ENCODE measurements at places on chromosomes 4 and X.

- DNase-seq = no peak
These were observed 895 bp downstream of the AFP start for GRCh38 chr4:73436674-73437557.

- DNase-seq = no peak
These were observed 669 bp downstream of the TMEM150C start for GRCh38 chr4:82560853-82561785.

DNA sequence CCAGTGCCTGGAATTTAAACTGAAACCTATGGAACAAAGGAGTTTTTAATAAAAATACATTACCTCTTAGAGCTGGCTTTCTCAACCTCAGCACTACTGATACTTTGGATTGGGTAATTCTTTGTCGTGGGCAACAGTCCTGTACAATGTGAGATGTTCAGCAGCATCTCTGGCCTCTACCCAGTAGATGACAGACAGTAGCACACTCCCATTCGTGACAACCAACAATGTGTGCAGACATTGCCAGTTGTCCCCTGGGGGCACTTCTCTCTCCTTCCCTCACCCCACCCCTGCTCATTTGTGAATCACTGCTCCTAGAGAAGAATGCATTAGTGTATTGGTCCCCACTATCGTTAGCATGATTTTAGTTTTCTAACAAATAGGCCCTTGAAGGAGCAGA, 16.2 kb downstream of the GPAT3 start:
- no peak for DNase-seq

DNA sequence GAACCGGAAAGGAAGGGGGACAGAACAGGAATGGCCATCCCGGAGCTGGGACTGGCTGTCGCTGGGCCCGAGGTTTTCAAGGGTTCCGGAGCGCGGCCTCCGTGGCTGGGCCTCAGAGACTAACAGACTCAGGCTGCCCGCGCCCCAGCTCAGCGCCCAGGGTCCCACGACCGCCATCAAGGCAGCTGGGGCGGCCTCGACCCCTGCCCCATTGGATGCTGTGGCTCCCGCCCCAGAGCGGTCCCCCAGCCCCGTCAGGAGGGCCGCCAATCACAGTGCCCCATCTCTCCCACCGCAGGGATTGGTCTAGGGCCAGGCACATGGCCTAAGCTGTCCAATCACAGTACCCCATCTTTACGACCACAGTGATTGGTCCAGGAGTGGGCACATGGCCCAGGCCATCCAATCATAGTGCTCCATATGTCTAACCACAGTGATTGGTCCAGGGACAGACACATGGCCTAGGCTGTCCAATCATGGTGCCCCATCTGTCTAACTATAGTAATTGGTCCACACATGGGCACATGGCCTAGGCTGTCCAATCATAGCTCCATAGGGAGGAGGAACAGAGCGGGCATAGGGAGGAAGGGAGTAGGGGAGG, 105.3 kb upstream of the NKX1-1 start:
- DNase-seq = no peak

DNA sequence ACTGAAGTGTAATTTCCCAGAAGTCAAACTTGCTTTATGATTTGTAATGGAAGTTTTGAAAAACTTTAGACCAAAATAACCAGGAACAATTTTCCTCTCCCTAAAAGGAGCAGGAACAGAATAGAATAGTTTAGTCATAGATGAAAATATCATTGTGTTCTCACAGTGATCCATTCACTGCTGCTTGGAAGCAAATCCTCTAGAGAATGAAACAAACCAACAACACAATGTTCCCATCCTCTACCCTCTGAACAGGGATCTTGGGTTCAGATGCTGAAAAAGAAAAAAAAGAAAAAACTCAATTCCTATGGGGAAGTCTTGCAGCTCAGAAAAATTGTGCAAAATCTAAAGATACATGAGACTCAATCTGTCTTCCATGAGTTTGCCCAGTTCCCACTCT, 12.2 kb downstream of the DSPP start:
- DNase-seq = no peak

GRCh38 chr4:62661821-62662220, 1461.7 kb downstream of the ADGRL3 start:
- no peak for DNase-seq

GRCh38 chr4:1080961-1081688, 32.2 kb downstream of the RNF212 start:
- no peak for DNase-seq

DNA sequence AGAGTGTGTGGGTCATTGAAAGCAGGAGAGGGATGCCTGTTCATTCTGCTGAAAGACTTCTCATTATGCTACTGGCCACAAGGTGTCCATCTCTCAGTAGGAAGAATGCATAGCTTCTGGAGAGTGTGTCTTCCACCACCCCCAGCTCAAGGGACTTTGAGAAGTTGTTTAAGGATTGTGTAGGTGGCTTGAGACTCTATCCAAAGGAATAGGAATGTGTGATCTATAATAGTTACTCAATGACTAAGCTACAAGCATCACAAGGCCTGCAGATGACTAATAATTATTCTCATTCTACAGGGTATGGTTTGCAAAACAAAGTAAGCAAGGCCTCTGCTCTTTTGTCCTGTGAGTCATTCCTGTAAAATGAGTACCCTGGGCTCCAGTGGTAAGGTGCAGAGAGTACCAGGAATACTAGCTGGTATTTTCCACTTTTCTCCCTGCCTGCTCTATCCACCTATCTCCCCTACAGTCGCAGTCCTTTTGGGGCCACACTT, 279.8 kb upstream of the BOD1L1 start:
- DNase-seq = no peak

- DNase-seq = no peak
These were observed 63.2 kb upstream of the SLC4A4 start for GRCh38 chr4:71275570-71275969.

DNA sequence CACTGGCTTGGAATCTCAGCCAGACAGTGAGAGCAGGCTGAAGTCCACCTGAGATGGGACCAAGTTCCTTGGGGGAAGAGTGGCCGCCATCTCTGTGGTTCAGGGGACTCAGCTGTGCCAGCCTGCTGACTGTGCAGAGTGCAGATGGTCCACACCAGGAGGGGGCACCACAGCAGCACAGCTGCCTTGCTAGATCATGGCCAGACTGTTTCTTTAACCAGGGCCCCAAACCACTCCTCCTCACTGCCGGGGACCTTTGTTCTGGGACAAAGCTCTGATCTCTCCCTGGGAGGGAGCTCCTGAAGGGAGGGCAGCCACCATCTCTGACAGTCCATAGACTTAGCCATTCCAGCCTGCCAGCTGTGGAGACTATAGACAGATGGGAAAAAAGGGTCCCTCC, 2189.6 kb downstream of the PCDH7 start:
- no peak for DNase-seq

GRCh38 chr4:150235808-150236271, 157.6 kb downstream of the DCLK2 start:
- DNase-seq = no peak

- peak; percentile 26 for DNase-seq
These were observed at the start of gene BEX4 for GRCh38 chrX:103214870-103215424. Gene BEX4, plus strand, starts transcription at chrX:103215108. Its CDS starts 1,046 bp downstream, at chrX:103216154.

DNA sequence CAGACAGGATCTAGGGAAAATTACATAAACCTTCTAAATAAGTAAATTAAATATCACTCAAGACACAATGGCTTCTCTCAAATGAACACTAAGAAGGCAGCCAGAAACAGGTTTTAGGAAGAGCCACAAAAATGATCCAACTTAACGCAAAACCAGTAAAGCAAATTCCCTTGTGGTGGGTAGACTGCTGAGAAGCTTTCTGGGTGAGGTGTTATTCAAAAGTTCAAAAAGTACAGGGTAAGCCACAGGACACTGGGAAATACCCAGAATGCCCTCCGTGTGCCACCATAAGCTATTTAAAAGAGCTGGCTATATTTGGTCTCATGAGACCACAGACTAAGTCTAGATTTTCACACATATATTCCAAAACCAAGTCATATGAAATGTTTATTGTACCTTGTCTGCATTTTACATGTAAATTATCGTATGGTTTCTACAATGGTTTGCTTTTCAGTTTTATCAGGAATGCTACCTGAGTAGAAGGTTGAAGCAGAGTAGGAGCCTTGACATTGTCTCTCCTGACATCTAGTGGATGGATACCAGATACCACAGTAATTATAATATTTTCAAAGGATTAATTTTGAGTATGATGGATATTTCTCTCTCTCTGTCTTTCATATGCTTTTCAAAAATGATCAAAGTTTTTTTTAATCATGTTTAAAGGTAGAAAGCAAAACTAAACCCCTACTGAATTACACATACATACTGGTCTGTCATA, 109.3 kb upstream of the KLHL13 start:
- DNase-seq = peak; percentile 9

DNA sequence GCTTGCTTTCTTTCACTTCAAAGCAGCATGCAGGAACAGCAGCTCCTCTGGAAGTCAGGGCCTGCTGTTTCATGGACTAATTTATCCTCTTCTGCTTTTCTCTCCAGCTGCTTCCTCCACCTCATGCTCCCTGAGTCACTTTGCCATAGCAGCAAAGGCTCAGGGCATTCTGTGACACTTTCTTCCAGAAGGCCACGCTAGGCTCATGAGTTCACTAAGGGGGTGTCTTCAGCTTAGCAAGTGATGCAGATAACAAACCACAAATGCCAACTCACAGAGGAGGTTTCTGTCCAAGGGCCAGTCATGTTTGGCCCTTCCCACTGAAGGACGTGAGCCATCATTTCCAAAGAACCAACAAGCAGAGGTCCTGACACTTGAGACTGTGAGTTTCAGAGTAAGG, 200.2 kb downstream of the ADGRA3 start:
- DNase-seq = no peak

- DNase-seq = no peak
These were observed 3.3 kb upstream of the BGN start for GRCh38 chrX:153491351-153491914.

GRCh38 chrX:24259544-24260240, 54.2 kb downstream of the SUPT20HL2 start:
- DNase-seq = no peak

DNA sequence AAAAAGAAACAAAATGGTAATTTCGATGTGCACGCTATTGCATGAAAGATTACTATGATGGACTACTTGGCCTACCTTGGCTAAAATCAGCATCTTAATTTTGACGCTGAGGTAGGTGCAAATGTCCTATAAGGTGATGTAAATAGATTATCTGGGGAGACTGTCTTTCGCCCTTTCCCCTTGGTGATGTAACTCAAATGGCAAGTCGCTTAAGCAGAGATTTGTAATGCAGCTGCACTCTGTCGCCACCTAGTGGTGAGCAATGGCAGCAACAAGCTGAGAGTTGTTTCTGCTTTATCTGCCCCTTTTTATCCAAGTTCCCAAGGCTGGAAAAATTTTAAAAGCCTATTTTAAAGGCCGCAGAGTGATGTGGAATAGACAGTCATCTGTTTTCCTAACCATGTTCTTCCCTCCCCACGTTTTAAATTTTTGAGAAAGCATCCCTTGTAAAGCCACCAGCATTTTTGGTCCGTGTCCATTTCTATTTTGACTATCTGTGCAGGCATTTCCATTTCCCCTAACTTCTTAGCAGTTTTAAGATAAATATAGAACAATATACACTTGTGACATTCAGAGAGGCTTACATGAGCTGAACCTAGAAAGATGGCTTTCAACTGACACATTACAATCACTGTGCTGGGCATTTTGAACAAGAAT, 62.4 kb upstream of the PDLIM3 start:
- DNase-seq = peak; percentile 20

GRCh38 chr4:26619784-26620183, 35.9 kb downstream of the TBC1D19 start:
- DNase-seq = no peak

DNA sequence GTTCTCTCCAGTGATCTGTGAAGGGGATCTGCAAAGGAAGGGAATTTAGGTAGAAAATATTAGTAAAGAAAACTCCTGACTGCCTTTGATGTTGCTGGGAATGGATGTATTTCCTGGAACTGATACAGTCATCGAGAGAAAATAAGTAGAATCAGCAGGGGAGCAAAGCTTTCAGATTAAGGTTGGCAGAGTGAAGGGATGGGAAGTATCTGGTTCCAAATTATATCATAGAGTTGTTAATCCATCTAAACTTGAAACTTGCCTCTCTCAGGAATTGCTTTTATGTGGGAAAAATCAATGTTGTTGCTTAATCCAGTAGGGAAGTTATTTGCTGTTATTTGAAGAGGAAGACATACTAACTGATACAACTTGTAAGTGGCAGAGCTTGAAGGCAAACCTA, 19.3 kb downstream of the EPHA5 start:
- DNase-seq = no peak

- peak; percentile 41 for DNase-seq
These were observed 21.2 kb upstream of the DHRSX start for GRCh38 chrX:2521927-2522386.

DNA sequence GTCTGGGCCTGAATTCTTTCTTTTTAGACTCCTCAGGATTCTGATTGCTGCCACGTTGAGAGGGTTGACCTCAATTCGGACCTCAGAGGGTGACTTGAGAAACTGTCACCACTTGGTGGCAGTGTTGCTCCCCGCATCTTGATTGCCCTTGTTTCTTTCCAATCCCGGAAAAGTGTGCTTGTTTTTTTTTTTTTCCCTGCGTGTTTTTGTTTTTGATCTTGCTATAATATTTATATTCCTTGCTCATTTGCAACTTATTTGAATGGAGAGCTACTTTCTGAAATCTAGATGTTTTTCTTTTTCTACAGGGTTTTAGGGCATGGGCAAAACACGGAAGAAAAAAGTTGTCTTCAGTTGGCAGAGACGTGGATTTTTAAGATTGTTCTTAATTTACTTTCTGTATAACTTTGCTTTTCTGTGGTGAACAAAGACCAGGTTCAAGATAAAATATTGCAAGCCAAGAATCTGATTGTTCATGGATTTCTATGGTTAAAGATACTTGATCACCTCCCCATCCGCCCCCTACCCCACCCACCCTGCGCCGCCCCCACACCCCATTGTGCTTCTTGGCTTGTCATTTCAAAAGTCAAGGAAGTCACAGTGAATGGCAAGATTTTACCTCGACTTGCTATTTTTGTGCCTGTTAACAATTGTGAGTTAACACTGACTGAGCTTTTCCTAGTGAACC, 102.0 kb downstream of the PTTG2 start:
- DNase-seq = no peak

DNA sequence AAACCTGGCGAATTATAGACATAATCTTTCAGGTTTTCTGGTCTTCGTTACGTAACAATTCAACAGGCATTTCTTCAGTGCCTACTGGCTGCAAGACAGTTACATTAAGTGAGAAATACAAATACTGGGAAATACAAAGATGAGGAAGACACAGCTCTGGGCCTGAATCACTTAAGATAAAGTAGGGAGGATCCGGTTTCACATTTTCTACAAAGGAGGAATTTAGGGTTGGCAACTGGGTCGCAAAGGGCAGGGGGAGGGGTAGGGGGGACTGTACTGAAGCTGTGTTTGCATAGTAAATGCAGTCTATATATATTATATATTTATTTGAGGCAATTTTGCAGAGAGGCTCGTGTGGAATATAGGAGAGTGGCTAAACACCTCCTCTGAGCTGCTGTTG, 107.4 kb downstream of the MAML3 start:
- DNase-seq = no peak

DNA sequence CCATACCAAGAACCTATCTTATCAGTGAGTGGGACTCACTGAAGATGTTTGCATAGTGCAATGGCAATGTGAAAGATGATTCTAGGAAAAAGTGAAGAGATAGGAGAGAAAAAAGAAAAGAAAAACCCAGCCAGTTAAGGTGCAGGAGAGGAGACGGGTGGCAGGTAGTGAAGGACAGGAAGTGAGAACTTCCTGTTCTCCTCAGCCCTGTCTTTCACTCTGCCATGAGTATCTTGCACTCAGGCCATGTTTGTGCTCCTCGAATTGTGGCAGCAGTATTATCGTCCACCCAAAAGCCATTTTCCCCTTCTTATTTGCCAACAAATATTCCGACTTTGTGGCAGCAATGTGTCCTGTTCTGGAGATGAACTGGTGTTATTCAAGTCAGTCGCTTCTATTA, 8.6 kb upstream of the ENPEP start:
- no peak for DNase-seq

All from GM06990 (cell line).